ENCODE measurements at places on chromosomes 1 and 21.

- no peak for DNase-seq
These were observed 56.1 kb downstream of the SCCPDH start for GRCh38 chr1:246780264-246780663.

DNA sequence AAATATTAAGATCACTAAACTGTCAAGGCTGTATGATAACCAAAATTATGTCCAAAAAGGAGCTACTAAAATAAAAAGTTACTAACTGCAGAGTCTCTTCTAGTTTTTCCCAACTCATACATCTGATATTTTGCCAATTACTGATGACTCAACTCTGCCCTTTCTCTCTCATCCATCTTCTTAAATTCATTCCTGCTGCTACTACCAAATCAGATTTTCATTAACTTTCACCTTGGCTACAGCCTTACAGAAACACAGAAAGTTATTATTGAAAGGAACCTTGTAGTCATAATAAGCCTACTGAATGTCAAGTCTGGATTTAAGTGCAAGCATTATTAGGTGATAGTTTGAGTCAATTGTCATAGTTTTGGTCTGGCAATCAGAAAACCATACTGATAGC is 273.1 kb downstream of the DPYD start:
- no peak for DNase-seq

DNA sequence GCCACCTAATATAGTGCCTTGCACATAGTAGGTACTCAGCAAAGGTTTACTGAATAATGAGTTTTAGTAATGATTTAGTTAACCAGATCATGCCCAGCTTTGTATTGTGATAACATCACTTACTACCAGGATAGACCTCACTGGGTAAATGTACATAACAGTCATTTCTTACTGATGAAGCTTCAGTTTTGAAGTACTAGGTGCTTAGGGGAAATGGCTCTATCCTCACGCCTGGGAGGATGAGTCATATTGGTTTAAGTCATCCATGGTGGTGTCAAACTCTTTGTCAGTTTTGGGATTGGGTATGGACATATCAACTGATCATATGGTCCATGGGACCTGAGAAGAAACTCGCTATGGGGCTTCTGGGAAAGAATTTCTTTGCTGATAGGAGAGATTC is 90.6 kb upstream of the USP24 start:
- no peak for DNase-seq

DNA sequence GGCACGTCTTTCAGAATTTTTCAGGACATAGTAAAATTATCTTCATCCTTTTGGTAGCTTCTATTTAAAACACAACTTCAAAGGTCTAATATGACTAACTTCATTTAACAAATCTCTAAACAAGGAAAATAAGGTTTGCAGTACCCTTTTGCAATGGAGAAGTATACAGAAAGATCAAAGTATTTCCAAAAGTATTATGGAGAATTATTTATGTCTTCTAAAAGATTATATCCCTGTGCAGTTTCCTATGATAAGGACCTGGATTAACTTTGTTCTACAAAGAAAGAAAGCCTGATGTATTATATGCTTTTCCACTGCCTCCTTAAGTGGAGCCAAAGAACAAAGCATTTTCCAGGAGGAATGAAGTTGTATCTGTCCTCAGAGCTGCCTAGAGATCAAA is 353.0 kb upstream of the RUNX1 start:
- DNase-seq = no peak

GRCh38 chr1:221166559-221167318 is 287.5 kb downstream of the HLX start:
- no peak for DNase-seq

DNA sequence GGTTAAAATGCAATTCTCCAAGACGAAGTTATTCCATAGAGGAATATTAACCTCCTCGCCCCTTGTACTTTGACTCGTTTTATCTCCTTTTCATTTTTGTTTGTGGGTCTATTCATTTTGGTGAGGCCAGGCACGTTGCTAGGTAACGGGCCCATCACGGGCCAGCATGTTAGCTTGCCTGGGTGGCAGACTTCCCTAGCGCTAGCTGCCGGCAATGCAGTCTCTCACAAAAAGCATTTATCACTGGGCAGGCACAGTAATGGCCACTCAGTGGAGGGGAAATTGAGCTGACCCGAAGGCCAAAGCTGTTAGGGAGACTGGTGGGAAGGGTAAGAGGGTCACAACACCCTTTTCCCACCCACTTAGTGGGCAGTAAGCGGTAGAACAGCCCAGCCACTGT is 234.4 kb upstream of the FOXD3 start:
- DNase-seq = no peak

DNA sequence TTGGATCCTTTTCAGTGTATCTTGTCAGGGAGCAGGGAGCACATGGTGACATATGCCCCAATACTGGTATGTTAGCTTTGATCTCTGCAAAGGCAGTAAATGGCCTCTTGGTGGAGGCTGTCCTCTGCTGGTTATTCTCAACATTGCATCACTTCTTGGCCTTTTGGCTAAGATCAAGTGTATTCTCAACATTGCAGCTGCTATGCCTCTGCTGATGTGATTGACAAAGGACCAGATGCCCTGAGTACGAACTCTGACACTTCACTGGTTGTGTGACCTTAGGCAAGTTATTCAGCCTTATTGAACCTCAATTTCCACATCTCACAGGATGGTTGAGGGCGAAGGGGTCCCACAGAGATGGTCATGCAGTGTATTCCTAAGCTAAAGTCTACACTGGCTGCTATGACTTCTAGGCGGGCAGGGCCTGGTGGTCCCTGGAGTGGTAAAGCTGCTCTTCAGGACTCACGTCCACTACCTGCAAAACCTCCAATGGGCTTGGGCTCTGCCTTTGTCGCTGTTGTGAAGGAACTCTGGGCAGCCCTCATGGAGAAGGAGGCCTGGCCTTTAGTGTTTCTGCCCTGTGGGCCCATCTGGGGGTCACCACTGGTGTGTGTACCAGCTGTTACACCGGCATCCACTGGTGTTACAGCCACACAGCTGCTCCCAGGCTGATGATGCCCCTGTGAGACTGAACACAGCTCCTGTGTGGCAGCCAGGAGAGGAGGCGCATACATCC is 64.8 kb downstream of the DNTTIP2 start:
- peak; percentile 87 for DNase-seq

GRCh38 chr1:1058921-1059493 is 15.1 kb downstream of the RNF223 start:
- DNase-seq = no peak

All from Panc1 (cell line).